AG20443 (cell line): ENCODE measurements at places on chromosomes 12 and 14.
A peak's percentile ranks its signal among the peaks of the same experiment; 100 is the strongest.

GRCh38 chr14:31075144-31075543 lies 49.0 kb upstream of the STRN3 start:
- DNase-seq, result no peak

DNA sequence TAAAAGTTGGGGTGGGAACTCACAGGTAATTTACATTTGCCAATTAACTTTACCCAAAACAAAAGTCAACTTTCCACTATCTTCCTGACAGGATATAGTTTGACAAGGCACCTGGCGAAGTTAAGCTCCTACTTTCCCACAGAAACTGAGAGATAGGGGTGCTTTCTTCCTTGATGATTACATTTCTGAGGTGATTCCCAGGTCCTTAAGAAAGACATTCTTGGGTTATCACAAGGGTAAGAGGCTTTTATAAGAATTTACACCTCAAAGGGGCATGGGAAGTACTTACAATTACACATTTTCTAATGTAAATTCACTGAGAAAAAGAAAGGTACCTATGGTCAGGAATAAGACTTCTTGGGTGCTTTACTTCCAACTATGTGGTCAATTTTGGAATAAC lies 660.9 kb upstream of the MGAT4C start:
- no peak for DNase-seq

DNA sequence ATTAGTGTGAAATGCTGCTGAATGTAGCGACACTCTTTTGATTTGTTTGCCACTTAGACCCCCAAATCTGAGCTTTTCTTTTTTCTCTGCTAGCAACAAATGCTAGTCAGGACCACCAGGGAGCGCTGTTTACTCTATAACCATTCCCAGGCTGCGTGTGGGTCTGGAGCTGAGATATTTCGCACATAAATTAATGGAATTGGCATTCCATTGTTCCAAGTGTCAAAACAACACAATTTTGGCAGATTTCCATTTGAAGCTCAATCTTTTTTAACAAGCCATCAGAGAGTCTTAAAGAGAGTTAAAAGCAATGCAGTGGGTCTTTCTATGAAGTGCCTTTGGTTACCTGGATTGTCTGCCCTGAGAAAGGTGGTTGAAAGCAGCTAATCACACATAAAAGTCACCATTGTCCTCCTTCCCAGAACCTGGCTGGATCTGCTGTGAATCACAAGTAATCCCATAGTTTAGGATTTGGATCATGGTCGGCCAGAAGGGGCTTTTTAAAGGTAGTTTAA lies 7.4 kb upstream of the TMEM132C start:
- DNase-seq, result no peak

DNA sequence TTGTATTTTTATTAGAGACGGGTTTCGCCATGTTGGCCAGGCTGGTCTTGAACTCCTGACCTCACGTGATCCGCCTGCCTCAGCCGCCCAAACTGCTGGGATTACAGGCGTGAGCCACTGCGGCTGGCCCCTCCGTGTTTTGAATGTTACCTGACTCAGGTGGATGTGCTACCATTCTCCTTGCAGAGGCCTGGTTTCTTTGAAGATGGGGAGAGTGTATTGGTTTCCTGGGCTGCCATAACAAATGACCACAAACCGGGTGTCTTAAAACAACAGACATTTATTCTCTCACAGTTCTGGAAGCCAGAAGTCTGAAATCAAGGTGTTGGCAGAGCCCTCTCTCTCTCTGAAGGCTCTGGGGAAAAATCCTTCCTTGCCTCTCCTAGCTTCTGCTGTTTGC lies 98.0 kb downstream of the IRF2BPL start:
- DNase-seq, result no peak

DNA sequence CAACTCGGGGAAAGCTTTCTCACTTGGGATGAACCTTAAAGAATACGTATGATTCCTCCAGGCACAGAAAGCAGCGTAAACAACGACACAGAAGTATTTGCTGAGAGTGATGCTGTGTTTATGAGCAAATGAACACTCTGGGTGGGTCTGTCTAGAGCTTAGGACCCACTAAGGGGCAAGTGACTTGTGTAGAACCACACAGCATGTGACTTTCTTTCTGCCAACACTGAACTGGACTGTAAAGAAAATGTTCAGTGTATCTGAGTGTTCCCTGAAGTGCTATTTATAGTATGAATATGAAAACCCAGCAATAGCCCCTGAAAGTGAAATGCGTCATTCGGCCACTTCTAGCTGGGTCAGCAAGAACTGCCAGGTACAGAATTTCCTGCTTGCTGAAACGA lies 78.5 kb downstream of the ST8SIA1 start:
- DNase-seq, result no peak

- DNase-seq, result peak; percentile 59
Measured at GRCh38 chr12:55996201-55996714, 818 bp upstream of the SUOX start.

- no peak for DNase-seq
Measured at GRCh38 chr14:57845316-57845715, 20.6 kb downstream of the SLC35F4 start.

GRCh38 chr14:80223696-80224465 lies 12.6 kb upstream of the DIO2 start:
- no peak for DNase-seq
